ENCODE measurements at places on chromosomes 5 and 9.

DNA sequence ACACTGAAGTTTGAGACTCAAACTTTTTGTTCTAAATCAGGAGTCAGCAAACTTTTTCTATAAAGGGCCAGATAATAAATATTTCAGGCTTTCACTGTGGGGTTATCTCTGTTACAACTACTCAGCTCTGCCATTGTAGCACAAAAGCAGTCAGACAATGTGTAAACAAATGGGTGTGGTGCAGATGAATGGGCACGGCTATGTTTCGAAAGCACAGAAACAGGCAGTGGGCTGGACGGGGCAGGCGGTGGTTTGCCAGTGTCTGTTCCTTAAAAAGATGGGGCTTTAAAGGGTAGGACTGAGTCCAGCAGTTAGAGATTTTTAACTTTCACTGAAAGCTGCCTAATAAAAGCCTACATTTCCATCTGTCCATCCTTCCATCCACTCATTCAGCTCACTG, 48.9 kb downstream of the PFDN1 start:
- DNase-seq: peak; percentile 73

GRCh38 chr5:6218517-6218916, 159.8 kb downstream of the MED10 start:
- no peak for DNase-seq

DNA sequence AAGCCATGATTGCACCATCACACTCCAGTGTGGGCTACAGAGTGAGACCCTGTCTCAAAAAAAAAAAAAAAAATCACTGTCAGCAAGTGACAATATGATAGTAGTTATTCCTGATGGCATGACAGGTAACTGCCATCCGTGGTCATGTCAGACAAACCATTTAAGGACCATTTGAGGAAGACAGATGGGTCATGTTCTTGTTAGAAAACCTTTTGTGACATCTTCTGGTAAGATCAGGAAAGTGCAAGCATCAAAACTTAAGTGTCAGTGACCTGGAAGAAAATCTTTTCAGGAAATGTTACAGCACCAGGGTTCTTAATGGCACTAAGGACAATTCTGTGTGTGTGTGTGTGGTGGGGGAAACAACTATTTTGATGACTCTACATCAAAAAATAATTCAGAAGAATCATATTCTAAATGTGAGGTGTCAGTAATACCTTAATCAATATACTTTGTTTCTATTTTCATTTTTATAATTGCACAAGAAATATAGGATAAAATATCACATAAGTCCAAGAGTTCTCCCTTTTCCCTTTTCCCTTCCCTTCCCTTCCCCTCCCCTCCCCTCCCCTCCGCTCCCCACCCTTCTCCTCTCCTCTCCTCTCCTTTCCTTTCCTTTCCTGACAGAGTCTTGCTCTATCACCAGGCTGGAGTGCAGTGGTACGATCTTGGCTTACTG, 17.8 kb downstream of the SLC38A9 start:
- peak; percentile 34 for DNase-seq

GRCh38 chr9:121187636-121188305, 13.9 kb downstream of the RAB14 start:
- no peak for DNase-seq

DNA sequence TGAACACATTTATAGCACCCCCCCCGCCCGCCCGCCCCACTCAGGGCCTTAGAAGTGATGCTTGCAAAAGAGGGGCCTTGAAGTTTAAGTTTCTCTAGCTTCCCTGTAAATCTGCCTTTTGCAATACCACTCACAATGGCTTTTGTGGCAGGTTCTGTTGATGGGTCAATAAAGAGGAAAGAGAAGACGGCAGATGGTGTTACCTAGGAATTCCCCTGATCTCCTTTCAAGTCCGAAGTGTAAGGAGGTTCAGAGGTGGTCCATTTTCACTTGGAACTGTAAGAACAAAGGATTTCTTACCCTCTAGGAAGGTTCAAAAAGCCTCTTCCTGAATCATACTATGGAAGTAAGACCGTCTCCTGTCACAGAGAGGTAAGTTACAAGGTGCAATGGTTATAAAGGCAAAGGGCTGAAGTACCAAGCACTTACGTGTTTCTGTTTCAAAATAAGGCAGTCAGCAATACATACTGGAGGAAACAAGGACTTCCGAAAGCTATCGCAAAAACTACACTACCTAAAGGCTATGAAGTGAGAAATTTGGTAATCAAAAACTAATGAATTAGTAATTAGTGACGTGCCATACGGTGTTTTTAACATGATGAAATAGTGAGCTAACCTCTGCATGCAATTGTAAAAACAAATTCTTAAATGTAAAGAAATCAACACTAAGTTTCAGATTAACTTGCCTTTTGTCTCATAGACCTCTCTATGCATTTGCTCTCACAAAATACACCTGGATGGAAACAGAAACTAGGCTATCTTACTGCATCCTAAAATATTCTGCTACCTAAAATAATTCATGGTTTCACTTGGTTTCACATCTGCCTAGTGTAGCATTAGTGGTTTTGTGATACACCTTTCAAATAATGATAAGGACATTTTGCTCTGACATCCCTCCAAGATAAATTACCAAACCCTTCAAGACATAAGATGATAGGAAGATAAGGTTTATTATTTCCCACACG, 589.4 kb upstream of the FAM174A start:
- no peak for DNase-seq

DNA sequence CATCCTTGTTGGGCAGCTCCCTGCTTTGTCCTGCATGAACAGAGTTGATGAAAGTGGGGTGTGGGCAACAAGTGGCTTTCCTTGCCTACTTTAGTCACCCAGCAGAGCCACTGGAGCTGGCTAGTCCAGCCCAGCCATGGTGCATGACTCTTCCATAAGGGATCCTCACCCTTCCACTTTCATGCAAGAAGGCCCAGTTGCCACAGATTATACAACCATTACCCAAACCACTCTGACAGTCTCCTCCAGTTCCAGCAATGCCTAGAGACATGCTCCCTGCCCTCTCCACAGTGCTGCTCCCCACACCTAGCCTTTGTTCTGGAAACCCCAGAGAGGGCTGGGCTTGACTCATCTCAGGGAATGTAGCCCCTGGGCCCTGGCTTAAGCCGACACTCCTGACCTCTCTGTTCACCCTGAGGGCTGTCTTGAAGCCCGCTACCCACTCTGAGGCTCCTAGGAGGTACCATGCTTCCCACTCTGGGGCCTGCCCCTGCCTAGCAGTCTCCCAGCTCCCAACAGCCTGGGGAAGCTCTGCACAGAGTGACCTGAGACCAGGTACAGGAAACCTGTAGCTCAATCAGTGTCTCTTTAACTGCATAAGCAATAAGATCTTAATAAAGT, 3.9 kb downstream of the SLC35A4 start:
- DNase-seq: no peak

DNA sequence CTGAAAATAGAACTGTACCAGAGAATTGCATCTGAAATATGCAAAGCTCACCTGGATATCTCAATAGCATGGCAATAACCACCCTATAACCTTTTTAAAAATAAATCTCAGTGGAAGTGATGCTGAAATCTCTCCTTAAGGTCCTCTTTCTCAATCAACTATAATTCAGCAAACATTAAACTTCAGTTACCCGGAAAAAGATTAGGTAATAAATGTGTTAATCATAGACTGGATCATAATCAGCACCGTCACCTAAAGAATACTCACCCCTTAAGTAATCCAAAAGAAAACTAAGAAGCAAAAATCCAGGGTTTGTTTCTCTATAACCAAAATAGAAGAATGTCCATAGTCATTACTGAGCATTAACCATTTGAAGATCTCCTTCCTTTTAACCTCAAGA, 44.3 kb upstream of the DENND4C start:
- DNase-seq: no peak

- DNase-seq: no peak
These were observed 732 bp upstream of the MCIDAS start for GRCh38 chr5:55227664-55228430.

GRCh38 chr9:88187631-88188030, 49.4 kb upstream of the SPATA31C2 start:
- DNase-seq: no peak

DNA sequence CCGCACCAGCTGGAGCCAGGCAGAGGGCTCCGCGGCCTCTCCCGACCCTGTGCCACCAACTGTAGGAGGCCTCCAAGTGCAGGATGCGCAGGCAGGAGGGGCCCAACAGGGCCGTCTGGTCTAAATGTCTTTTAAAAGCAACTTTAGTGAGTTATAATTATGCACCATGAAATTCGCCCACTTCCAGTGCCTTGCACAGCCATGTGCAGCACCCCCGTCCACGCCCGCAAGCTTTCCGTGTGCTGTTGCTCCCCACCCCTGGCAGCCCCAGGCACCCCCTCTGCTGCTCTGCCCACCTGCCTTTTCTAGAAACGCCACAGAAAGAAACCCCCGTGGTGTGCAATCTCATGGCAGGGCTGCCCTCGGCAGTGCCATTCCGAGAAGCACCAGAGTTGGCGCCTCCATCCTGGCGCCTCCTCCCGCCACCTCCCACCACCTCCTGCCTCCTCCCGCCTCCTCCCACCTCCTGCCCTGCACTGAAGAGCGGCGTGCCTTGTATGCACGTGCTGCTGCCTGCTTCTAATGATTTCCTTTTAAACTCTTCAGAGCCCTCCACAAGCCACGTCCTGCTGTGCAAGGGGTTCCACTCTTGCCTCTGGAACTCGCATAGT, 7.5 kb upstream of the SLC6A18 start:
- DNase-seq: no peak

DNA sequence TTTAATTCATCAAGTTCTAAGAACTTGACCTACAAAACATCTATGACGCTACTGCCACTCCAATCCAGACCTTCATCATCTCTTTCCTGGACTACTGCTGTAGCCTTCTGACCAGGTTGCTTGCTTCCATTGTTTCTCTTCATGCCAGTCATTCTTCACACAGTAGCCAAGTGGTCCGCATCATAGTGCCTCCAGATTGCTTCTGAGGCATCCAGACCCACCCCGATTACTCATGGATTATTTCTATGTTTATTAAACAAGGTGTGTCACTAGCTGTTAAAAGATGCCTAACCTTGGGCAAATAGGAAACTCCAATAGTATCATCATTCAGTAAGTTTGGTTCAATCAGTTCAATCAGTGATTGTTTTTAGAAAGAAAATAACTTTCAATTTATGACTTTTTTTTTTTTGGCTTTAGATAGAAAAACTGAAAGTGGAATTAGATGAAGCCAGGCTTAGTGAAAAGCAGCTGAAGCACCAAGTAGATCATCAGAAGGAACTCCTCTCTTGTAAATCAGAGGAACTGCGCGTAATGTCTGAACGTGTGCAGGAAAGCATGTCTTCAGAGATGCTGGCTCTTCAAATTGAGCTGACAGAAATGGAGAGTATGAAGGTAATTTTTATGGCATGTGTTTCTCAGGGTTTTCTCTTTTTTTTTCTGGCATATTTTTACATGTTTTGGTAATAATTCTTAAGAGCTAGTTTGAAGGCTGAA, 9.5 kb downstream of the SPDL1 start:
- DNase-seq: peak; percentile 97

GRCh38 chr5:80399526-80400239, 8.2 kb upstream of the ZFYVE16 start:
- peak; percentile 8 for DNase-seq

GRCh38 chr9:121620777-121621449, 30.5 kb upstream of the DAB2IP start:
- no peak for DNase-seq

GRCh38 chr9:107874137-107874536, 384.6 kb upstream of the KLF4 start:
- no peak for DNase-seq

DNA sequence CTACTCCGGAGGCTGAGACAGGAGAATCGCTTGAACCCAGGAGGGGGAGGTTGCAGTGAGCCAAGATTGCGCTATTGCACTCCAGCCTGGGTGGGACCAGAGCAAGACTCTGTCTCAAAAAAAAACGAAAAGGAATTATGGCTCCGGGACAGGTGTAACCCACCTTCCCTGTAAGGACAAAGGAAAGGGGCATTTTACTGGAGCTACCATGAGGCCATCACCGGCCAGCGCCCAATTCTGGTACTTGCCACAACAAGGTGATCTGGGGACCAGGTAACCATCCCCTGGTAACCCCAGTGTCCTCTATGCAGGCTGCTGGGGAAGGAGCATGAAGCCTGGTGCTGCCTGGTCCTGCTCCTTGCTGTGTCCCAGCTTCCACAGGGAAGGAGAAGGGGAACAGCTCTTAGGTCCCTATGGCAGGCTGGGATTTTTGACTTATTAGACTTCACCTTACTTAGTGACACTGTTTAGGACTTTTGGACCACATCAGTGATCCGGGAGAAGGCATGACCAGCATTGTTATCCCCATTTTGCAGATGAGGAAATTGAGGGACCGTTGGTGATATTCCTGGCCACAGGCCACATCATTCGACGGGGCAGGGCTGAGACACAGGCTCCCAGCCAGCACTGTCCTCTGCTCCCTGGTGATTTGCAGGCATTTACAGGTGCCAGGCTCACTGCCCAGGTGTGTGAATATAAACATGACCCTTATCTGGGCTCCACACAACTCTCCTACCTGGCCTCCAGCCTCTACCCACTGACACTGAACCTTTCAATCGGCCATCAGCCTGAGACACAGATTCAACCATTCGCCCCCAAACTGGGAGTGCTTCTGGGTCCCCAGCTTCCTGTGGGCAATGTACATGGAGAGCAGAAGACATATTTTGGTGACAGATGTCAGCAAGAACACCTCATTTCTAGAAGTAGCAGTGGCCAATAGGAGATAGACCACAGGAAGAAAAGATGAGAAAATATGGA, 26.5 kb upstream of the ABO start:
- no peak for DNase-seq

DNA sequence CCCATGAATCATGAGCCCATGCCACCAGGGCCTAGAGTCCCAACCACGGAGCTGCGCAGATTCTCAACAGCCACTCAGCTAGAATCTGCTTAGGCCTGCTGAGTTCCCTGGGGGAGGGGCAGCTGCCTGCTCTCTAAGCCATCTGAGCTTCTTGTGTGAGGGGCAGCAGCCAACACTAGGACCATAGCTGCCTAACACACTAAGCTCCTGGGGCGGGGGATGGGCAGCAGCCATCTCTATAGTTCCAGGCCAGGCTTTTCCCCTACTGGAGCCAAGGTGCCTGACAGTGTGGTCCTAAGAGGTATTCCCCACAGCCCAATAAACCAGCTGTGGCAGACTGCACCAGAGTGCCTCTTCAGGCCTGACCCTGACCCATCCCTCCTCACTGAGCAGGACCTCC, 255.9 kb upstream of the ACO1 start:
- DNase-seq: no peak

- DNase-seq: no peak
These were observed 42.3 kb downstream of the ANKDD1B start for GRCh38 chr5:75653521-75653920.

DNA sequence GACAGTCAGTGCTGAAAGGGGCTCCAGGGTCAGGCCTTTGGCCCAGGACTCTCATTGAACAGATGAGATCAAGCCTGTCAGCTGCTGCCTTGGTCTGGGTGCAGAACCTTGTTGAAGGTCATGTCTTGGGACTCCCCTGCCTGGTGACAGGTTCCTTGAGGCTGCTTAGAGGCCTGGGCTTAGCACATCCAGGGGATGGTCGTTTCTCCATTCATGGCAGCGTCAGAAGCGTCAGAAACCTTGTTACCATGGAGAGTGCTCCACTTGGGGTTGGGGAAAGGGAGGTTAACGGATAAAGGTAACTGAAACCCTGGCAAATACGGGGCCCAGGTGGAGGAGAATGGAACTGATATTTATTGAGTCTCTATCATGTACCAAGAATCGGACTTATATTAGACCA, 8.8 kb downstream of the ARPC5L start:
- DNase-seq: no peak

GRCh38 chr5:32098890-32099310, 75.2 kb downstream of the GOLPH3 start:
- no peak for DNase-seq

- DNase-seq: no peak
These were observed 298.9 kb upstream of the EDIL3 start for GRCh38 chr5:84683594-84683993.
